KBM-7 (cell line): ENCODE measurements at places on chromosomes 12 and 14.

- no peak for DNase-seq
Observed at GRCh38 chr12:68406911-68407310, 74.7 kb upstream of the MDM1 start.

DNA sequence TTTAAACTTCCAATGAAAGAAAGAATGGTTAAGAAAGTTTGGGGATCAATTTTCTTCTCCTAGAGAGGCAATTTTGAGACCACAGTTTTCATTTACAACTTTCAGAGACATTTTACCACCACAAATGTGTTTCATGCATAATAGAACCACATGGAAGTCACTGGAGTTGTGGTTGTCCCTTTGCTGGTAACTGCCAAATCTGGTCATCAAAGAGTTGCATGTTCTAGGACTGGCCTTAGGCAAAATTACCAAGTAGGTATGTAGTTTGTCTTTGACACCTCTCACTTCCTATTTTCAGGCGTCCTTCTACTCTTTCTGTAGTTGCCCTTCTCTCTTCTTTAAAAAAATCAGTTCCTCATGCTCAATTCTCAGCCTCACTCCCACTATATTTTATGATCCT, 54.3 kb upstream of the TMX1 start:
- no peak for DNase-seq

DNA sequence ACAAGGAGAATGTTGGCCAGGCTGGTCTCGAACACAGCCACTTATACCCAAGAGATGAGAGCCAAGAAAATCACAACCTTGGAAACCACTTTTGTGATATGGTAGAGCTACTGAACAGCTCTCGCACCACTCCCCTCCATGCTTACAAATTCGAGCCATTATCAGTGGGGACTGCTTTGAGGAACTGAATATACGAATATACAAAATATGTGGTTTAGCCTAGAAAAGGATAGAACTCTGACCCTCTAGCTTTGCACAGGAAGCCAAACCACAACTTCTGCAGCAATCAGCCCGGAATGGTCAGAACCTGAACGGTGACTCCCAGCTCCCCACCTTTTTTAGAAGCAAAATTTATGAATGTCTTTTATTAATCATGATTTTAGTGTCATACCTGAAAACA, 129.8 kb upstream of the TMEM132C start:
- no peak for DNase-seq

- no peak for DNase-seq
Observed at GRCh38 chr12:31280183-31280582, 45.8 kb downstream of the SINHCAF start.

DNA sequence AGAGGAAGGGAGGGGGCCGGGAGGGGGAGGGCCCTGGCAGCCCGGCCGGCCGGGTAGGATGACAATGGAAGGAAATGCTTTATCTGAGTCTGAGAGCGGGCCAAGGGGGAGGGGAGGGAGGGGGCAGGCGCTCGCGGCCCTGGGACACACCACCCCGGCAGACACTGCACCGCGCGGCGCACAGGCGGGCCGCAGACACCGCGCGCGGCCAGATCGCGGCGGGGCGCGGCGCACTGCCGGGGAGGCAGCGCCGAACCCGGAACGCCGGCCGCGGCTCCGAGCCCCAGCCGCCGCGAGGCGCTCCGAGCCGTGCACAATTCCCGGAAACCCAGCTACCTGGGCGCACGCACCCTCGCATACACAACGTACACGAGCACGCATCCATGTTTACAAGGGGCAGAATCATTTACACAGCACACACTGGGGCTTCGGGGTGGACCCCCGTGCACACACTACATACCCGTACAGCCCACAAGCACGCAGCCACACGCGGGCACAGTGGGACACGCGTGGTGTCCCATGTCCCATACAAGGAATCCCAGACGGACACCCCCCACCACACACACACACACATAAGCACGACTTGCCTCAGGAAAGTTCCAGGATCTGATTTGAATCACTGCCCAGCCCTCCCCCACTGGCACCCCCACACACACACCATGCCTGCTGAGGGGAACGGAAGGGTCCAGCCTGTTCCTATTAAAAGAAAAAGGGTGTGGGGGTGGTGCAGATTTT, at the start of gene HDAC7:
Gene HDAC7, minus strand, starts transcription at position 8 of the 735 bp plus-strand sequence. CDS start 118 bp downstream, outside the sequence.
- DNase-seq, result peak; percentile 70

GRCh38 chr14:86625637-86626036, 1095.7 kb downstream of the FLRT2 start:
- DNase-seq, result no peak

DNA sequence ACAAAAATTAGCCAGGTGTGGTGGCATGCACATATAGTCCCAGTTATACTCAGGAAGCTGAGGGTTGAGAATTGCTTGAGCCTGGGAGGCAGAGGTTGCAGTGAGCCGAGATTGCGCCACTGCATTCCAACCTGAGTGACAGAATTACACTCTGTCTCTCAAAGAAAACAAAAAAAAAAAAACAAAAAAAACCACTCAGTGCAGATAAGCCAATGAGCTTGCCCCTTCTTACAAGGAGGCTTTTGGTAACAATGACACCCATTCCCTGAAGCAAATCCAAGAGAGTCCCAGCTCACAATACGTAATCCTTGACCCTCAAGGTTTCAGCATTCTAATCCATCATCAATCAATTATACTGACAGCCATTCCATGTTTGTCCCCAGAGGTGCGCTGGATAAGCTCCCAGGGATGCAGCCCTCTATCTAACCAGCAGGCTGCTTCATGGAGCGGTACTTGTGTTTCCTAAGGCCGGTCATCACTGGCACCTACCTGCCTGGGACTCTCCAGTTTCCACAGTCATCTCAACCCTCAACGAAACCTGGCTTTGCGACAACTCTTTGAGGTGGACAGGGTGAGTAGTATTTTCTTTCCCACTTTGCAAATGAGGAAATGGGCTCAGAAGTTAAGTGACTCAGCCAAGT, 12.4 kb downstream of the GCN1 start:
- DNase-seq, result no peak

GRCh38 chr12:60185060-60185459, 589.2 kb downstream of the SLC16A7 start:
- DNase-seq, result no peak

GRCh38 chr12:28800129-28800528, 348.9 kb upstream of the FAR2 start:
- no peak for DNase-seq

DNA sequence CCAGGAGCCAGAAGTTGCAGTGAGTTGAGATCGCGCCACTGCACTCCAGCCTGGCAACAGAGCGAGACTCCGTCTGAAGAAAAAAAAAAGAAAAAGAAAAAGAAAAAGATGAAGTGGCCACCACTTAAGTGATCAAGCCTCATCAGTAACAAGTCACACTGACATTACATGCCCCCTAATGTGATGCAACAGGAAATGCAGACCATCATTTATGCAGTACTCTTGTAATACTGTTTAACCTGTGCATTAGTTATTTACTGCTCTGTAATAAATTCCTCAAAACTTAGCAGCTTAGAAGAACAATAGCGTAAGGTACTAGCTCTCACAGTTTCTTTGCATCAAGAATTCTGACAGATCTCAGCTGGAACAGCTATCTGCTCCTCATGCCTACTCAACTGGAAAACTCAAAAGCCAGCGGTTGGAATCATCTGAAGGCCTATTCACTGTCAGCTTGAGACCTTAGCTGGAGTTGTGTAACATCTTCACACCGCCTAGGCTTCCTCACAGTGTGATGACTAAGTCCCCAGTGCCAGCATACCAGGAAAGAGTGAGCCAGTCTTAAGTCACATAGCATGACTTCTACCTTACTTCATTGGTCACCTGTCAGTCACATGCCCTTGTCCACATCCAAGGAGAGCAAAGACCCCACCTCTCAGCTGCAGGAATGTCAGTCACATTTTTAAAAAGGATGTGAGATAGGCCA, 31.5 kb downstream of the EPS8 start:
- peak; percentile 73 for DNase-seq
